ENCODE measurements at places on chromosomes 4 and X.

DNA sequence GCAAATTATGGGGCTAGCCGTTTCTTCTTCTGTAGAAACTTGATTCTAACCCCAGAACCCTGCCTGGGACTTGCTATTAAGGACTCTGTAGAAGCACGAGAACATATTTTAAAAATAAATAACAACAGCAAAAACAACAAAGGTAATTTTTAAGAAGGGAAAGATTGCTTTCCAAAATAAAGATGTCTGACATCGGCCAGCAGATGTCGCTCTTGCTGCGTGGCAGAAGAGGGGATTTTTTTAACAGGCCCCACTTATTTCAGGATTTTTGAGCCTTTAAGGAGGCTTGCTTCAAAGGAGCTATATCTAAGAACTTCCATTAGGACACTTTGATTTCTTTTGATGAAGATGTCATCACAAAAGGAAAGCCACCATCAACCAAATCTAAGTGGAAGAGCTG is 62.8 kb upstream of the EGFL6 start:
- DNase-seq = no peak

DNA sequence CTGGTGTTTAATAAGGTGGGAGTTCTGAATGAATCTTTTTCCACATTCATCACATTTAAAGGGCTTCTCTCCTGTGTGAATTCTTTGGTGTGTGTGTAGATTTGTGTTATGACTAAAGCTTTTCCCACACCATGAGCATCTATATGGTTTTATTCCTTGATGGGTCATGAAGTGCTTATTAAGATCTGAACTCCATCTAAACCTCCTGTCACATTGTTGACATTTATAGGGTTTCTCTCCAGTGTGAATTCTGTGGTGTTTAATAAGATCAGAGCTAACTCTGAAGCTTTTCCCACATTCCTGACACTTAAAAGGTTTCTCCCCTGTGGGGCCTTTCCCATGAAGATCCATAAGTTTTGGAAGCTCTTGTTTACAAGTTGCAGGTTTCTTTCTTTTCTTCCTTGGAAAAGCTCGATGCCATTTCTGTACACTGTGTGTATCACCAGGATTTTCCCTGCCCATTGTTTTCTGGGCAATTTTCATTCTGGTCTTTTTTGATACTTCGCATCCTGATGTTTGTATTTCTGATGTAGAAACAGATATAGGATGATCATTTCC is 21.9 kb upstream of the ETDC start:
- no peak for DNase-seq

- DNase-seq = no peak
Measured at GRCh38 chrX:24761306-24761705, 67.6 kb downstream of the POLA1 start.

DNA sequence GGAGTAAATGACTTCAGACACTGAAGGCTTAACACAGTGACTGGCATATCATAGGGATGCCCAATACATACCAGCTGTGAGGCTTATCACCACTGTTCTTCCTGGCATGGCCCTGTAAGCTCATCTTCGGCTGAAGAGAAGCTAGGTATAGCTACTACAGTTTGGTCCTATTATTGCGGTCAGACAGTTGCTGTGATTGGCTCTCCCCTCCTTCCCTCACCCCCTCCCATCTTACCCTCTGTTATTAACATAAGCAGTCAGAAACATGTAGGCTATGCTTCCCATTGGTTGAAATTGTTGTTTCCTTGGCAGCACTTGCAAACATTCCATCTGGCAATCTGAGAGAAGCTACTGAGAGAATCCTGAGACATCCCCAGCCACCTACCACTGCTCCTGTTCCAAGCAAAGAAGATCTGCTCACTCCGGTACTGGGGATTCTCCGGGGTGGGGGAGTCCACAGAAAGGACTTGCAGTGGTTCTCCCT is at the start of gene AKAP14:
Gene AKAP14 (plus strand): TSS at position 51 of the 484 bp plus-strand sequence. CDS start 7,331 bp downstream, outside the sequence.
- no peak for DNase-seq

- DNase-seq = no peak
Measured at GRCh38 chr4:106738121-106738520, 298.0 kb downstream of the DKK2 start.

DNA sequence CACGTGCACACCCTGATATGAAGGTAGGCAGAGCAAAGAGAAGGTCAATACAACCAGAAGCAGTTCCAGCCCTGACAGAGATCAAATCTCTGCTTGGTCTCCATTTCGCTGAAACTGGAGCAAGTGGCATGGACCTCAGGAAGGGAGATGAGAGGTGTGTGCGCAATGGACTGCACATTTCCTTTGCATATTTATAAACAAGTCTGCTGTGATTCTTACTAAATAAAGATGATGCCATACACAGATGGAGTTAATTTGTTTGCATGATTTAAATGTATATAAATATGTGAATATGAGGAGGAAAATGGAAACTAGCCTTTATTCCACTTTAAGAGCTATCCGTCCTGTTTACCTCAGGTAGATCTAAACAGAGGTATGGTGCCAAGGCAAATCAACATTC is 2.1 kb upstream of the SCRG1 start:
- no peak for DNase-seq

DNA sequence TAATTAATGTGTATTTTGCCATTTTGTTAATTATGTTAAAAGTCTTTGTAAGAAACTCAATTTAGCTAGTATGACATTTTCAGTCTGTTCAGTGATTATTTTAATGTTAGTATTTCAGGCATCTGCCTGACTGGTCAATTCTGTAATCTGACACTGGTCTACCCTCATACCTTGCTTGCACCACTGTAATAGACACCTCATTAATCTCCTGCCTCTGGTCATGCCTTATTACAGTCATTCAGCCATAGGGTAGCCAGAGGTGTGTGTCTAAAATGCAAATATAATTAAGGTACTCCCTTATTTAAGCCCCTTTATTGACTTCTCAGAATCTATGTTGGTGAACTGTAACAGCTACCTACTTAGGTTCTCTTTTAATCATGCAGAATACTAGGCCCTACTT is 861.1 kb upstream of the IGFBP7 start:
- DNase-seq = no peak

Data from caudate nucleus (tissue), 63 donors.